ENCODE measurements at places on chromosomes 3 and 15.

GRCh38 chr3:69370901-69371301 lies 15.0 kb downstream of the FRMD4B start:
- DNase-seq = no peak

GRCh38 chr3:9891072-9891622 lies 737 bp downstream of the JAGN1 start:
- no peak for DNase-seq

DNA sequence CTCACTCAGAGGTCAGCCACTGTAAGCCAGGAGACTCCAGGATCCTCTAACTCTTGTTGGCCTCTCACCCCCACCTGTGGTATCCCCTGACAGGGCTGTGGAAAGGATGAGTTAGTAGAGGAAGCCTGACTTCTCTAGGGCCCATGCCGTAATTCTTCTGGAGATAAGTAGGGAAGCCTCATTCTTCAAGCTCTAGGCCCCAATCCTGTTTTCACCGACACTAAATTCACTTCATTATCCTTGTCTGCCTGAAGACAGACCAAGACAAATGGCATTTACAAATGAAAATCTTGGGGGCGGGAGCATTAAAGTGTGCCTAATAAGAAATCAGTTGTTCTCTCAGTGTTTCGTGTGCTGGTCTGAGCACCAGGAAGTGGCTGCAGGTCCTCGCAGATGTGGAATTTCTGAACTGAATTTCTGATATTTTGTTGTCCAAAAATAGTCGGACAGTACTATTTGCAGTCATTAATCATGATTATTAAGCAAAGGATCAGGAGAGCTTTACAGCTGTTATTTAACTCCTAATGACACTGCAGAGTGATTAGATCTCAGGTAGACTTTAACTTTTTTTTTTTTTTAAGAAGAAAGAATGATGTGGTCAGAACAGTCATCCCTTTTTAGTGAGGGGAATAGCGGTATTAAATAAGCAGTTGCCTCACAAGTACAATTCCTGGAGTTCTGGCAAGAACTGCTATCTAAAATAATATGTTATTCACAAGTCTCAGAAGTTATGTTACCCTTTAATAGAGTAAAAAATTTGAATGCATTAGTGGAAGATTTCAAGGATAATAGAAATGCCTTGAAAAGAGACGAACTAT lies 58.4 kb downstream of the RBMS3 start:
- no peak for DNase-seq

DNA sequence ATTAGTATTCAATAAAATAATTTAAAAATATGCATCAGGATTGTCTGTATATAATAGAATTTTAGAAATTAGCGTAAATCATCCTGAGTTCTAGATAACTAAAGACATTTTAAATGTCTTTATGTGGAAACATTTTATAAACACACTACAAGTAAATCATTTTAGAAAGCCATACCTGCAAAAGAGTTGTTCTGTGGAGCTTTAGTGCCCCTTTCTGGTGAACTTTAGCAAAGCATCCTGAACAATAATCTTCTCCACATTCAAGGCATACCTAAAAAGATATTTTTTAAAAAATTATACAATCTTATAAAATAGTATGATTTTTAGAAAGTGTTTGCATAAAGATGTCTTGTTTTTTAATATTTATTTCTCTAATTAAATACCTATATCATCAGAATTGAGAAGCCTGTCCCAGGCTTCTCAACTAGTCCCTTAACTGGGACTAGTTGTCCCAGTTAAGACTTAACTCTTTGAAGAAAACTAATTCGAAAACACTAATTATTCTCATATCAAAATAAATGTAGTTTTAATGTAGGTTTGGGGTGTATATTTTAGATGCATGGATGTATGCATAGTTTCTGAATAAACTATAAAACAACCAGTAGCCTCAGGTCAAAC lies 29.7 kb downstream of the ZBBX start:
- no peak for DNase-seq

GRCh38 chr15:33587773-33588172 lies 277.0 kb downstream of the RYR3 start:
- no peak for DNase-seq

GRCh38 chr3:164332831-164333802 lies 745.2 kb downstream of the SI start:
- no peak for DNase-seq

DNA sequence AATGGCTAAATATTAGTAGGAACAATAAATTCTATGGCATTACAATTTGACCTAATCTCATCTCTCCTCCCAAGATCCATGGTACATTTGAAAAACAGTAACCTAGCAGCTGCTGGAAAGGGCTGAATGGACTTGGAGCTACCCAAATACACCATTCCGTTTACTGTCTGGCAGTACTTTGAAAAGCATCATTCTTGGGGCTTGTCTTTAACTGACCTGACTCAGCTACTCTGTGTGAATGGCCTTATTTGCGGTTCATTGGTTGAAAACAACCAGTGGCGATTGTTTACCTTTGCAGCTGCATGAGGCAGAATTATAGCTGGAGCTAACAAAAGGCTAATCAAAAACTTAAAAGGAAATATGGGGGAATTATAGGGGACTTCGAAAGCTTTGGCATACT lies 311.2 kb upstream of the MCTP2 start:
- DNase-seq = no peak

Data from CD4-positive, alpha-beta T cell treated with Interleukin-4 for 4 hours (primary cell).